ENCODE measurements at places on chromosomes 7 and 10.

DNA sequence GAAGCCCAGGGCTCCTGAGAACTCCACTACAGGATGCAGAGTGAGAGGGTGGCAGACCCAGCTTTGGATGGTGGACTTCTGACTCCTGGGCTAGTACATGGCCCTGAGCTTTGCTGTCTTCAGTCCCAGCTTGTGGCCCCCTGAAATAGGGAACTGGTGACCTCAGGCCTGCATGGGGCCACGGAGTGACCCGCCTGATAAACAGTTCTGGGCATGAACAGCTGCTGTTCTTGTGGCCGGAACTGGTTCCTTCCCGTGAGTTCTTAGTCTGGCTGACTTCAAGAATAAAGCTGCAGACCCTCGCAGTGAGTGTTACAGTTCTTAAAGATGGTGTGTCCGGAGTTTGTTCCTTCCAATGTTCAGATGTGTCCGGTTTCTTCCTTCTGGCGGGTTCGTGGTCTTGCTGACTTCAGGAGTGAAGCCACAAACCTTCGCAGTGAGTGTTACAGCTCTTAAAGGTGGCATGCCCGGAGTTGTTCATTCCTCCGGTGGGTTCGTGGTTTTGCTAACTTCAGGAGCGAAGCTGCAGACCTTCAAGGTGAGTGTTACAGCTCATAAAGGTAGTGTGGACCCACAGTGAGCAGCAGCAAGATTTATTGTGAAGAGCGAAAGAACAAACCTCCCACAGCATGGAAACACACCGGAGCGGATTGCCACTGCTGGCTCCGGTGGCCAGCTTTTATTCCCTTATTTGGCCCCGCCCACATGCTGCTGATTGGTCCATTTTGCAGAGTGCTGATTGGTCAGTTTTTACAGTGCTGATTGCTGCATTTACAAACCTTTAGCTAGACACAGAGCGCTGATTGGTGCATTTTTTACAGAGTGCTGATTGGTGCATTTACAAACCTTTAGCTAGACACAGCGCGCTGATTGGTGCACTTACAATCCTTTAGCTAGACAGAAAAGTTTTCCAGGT, 268.0 kb downstream of the ZEB1 start:
- no peak for DNase-seq

GRCh38 chr10:4622384-4622783, 203.6 kb upstream of the AKR1E2 start:
- DNase-seq, result no peak

- DNase-seq, result peak; percentile 47
These were observed 434.4 kb upstream of the ZMIZ1 start for GRCh38 chr10:78634389-78634815.

DNA sequence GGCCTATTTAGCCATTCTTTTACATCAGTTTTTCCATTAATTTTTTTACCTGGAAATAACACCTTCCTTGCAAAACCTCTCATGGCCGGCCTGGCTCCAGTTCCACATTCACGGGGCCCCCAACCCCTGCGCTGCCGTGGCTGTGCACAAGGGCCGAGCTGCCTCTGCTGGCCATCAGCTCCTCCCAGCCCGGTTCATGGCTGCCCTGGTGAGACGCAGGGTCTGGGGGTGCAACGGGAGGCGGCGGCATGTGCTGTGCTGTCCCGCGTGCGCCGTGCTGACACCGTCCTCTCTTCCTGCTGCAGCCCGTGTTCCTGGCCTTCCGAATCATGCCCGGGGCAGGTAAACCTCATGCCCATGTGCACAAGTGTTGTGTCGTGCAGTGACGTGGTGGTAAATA, 4.4 kb downstream of the NKX6-2 start:
- DNase-seq, result no peak

DNA sequence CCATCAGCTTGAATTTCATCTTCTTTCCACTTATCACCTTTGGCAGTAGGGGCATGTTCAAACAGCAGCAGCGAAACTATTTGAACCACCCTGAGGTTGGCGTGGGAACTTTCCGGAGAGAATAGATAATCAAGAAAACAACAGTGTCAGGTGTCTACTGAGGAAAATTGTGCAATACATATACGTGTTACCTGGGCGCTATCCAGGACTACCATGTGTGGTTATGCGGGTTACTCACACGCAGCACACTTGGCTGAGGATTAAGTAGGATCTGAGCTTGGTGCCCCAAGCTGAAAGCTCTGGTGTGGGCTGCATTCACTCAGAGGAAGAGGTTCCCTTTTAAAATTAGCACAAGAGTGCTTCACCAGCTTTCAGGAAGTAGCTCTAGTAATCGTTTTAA, 8.8 kb upstream of the ABI1 start:
- no peak for DNase-seq

- DNase-seq, result peak; percentile 72
These were observed 1.6 kb upstream of the SEPHS1 start for GRCh38 chr10:13349463-13350274.

DNA sequence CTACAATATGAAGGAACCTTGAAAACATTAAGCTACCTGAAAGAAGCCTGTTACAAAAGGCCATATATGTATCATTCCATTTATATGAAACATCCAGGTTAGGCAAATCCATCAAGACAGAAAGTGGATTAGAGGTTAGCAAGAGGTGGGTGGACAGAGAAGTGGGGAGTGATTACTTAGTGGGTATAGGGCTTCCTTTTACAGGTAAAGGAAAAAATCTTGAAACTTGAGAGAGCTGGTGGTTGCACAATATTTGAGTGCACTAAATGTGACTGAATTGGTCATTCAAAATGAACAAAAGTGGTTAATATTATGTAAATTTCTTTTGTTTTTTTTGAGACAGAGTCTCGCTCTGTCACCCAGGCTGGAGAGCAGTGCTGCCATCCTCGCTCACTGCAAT, 119.4 kb upstream of the KIF5B start:
- no peak for DNase-seq

- no peak for DNase-seq
These were observed 402 bp upstream of the TMEM168 start for GRCh38 chr7:112790586-112791003.

- DNase-seq, result no peak
These were observed 122.7 kb downstream of the TRRAP start for GRCh38 chr7:99000904-99001465.

GRCh38 chr10:90138844-90139243, 437.5 kb downstream of the KIF20B start:
- no peak for DNase-seq

DNA sequence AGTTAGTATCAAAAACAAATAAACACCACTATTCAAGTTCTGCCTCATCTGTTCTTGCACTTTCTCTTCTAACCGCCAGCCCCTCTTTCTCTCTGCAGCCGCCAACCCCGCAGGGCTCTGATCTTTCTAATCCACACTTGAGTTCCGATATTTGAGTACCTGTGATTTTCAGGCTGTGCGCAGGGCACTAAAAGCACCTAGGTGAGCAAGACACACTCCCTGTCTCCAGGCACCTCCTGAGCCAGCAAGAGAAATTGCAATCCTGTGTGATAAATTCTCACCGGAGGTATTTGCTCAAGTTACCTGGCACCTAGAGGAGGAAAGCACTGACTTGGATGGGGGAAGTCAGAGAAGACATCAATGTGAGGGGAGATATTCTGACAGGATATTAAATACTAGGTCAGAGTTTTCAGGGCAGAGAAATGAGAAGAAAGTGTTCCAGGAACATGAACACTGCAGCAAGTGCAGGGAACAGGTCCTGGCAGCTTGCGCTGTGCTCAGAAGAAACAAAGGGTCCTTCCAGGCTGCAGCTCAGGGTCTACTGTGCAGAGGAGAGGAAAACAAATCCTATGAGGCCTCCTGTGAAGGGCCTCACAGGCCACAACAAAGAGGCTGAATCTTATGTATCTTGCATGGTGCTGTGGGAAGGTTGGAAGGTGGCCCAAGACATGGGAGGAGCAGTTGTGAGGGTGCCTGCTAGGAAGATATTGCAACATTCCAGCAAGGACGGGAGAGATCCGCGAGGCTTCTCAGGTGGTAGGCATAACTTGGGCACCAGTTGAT, 568.7 kb upstream of the MGMT start:
- DNase-seq, result no peak

DNA sequence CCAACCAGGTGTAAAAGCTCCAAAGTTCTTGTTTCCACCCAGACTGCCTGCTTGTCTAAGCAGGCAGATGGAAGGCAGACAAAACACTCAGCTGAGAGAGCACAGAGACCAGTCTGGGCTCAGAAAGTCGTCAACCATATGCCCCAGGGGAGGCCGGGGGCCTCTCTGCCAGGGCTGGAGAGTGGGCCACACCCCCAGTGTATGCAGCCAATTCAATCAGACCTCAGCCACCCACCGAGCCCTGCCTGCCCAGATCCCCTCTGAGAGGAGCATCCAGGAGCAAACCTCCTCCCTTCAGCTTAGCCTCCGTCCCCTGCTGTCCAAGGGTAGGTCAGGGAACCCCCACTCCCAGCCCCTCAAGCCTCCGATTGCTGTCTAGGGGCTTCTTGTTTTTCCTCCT, 196.3 kb downstream of the LSM5 start:
- no peak for DNase-seq

DNA sequence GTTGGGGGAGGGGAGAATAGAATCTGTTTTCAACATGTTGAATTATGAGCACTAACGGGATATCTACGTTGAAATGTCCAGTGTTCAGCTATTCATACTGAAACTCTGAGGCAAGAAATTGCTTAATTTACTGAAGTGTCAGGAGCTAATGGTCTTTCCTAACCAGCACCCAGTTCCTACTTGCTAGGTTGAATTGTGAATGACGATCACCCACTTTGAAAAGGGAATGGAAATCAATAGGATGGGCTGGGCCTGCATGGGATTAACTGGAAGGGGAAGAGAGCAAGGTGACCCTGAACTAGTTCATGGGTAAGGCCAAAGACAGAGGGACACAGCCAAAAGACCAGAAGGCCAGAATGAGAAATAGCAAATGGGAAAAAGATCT, 51.3 kb downstream of the HIPK2 start:
- no peak for DNase-seq

DNA sequence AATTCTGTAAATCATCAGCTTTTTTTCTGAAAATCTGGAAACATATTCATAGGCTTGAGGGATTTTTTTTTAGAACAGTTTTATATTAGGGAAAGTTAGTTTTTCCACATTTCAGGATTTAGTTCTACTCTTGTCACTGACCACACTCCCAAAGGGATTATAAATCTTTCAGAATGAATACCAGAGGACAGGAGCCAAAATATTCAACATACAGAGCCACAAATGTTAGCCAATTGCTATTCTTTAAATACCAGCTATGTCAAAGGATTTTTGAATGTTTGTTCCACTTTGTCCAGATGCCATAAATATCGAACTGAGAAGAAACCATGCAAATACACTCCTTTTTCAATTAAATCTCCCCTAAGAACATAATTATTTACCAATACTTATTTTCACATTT, 50.7 kb downstream of the ODAD2 start:
- DNase-seq, result no peak

DNA sequence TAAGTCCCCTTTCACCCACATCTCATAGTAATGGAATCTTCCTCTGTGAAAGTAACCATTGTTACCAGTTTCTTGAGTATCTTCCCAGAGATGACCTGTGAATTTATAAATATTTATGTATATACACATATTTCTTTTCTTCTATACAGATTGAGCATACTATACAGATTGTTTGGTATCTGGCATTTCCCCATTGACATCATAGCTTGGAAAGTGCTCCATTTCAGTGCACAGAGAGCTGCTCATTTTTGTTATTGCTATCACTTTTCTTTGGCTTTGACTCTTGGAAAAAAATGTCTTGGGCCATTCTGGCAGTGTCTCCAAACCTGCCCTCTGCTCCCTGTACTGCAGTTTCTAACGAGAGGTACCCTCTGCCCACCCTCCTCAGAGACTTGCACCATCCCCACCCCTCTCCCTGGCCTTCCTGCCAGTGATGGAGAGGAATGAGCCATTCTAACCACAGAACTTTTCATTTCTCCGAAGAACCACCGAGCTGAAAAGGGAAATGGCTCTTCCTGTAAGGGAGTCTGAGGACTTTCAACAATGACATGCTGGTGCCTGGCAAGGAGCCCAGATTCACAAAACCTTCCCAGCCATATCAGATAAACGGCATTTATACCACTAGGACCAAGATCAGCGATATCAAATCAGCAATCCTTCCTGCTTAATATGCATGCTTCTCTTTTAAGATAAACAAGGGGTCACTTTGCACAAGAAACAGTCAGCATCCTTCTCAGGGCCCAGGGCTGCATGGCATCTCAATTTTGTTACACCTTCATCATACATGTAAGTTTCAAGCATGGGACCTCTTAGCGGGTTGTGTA, 19.7 kb upstream of the CCSER2 start:
- DNase-seq, result no peak

DNA sequence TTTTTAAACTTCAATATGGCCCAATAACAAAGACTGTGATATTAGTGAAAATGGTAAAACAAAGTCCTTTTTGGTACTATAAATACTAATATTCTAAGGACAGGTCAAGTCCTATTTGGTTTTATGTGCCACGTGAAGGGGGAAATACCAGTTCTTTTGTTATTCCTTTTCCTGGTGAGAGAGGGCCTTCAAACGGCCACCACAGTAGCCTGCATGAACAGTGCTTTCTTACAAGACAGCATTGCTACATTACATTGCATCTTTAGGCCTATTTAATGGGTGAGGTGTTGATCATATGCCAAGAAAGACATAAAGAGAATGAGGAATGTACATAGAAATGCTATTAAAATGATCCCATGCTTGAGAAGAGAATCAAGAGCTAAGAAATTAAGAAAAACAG, 214.8 kb downstream of the LRRTM3 start:
- DNase-seq, result no peak

GRCh38 chr7:19508124-19508523, 200.7 kb downstream of the POLR1F start:
- DNase-seq, result no peak

- no peak for DNase-seq
These were observed 45.5 kb downstream of the GTF2IRD1 start for GRCh38 chr7:74498996-74499834.

DNA sequence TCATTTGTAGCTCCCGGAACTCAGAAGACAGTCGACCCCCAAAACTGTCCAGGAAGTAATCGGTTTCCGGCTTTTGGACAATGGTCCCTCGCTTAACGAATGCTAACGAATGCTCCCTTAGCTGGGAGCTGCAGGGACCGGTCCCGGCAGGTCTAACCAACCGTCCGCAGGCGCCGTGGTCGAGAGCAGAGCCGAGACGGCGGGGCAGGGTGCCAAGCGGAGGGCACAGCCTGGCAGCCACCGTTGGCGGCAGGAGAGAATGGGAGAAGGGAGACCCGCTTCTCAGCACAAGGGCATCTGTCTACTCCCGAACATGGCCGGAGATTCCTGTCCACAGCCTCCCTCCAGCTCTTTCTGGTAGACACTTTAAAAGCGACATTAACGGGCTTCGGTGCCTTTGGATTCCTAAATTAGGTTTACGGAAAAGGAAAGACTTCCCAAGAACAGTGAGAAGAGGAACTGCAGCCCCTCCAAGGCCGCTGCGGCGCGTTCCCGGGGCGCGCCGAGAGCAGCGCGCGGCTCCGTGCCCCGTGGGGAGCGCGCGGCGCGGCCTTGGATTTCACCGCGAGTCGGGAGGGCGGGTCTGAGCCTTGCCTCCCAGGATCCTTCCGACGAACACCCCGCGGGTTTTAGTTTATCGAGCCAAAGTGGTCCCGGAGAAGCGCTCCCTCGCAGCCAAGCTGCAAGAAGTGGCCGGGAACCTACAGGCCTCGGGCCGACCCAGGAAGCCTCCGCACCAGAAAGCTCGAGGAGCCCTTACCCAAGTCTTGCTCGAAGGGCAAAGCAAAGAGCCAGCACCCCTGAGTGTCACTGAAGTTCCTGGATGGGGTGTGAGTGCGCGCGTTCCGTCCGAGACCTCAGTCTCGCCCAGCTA, 3.6 kb upstream of the TBX20 start:
- no peak for DNase-seq

GRCh38 chr10:71621231-71622153, 98.1 kb downstream of the C10orf105 start:
- no peak for DNase-seq
